H7 (cell line): ENCODE measurements at places on chromosomes 7 and 10.

DNA sequence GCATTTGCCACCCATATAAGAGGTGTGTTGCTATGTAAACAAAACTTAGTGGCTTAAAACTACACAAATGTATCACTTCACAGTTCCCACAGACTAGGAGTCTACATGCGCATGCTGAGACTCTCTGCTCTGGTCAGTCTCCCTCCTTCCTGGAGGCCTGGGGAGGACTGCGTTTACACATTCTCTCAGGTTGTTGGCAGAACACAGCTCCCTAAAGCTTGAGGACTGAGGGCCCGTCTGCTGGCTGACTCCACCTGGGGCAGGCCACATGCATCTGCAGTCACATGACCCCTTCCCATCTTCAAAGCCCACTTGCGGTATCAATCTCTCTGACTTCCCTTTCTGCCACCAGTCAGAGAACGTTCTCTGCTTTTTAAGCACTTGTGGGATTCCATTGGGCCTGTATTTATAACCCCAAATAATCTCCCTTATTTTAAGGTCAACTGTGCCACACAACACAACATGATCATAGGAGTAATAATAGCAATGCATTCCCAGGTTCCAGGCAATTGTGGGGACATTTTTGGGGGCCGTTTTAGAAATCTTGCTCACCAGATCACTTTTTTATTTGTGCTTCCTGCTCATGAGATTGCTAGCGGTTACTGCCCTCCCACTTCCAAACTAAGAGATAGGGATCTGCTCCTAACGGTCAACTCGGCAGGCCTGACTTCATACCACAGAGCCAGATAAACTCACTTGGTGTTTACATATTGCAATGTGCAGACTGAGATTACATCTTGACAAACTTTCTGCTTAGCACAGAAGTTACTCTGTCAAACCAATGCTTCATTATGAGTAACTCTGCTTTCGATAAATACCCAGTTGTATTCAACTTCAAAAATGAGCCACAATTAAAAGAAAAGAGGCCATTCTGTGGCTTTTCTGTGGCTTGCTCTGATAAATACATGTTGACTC is 96.3 kb downstream of the ALOX5 start:
- peak; percentile 68 for DNase-seq

DNA sequence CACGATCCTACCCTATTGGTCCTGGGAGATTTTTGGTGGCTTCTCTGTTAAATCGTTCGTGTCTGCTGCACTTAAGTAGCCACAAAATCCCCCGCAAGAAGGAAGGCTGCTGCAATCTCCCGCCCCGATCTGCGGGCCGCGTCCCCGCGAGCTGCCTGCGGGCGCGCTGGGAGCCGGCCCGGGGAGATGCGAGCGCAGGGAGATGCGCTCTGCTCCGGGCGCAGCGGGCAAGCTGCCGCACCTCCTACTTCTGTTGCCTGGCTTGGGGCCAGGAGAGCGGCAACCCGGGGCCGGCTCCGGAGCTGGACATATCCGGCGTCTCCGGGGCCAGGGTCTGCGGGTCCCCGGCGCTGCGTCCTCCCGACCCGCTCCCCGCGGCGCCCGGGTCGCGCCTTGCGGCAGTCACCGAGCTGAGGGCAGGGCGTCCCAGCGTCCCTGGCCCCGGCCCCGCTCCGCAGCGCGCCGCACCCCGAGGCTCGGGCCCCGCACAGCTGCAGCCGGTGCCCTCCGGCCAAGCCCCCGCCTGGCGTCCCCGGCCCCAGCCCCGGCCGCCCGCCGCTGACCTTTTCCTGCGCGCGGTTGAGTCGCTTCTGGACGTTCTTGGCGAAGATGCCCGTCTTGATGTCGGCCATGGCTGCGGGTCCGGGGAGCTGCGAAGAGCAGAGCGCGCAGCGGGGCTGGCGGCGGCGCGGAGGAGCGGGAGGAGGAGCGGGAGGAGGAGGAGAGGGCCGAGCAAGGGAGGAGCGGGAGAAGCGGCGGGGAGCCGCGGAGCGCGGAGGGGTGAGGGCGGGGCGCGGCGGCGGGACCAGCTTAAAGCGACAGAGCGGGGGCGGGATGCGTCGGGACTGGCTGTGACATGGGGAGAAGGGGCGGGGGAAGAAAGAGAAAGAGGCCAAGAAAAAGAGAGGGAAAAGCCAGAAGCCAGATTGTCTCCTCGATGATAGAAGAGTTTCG is at the start of gene AMPH:
TSS of gene AMPH (minus strand) at position 654 of the 954 bp plus-strand sequence. CDS start at position 632, 22 bp downstream.
- DNase-seq = peak; percentile 89

DNA sequence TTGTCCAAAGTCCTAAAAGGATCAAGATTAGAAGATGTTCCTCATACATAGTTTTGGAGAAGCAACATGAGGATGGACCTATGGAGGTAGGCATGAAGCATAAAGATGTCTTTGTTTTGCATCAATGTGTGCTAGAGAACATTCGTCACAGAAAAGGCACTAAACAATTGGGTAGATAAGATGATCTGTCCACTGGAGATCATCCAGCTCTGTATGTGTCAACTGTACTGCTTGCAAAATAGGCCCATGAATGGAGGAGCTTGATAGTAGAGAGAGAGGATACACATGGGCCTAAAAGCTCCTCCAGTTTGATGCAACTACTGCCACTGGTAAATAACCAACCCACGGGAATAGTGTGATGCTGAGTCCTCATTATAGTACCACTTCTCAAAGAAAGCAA is 286.4 kb upstream of the HGF start:
- no peak for DNase-seq

- no peak for DNase-seq
These were observed 44.6 kb downstream of the TAX1BP1 start for GRCh38 chr7:27784399-27785053.

GRCh38 chr10:45001381-45002148 is 842 bp downstream of the ZNF22 start:
- peak; percentile 60 for DNase-seq

DNA sequence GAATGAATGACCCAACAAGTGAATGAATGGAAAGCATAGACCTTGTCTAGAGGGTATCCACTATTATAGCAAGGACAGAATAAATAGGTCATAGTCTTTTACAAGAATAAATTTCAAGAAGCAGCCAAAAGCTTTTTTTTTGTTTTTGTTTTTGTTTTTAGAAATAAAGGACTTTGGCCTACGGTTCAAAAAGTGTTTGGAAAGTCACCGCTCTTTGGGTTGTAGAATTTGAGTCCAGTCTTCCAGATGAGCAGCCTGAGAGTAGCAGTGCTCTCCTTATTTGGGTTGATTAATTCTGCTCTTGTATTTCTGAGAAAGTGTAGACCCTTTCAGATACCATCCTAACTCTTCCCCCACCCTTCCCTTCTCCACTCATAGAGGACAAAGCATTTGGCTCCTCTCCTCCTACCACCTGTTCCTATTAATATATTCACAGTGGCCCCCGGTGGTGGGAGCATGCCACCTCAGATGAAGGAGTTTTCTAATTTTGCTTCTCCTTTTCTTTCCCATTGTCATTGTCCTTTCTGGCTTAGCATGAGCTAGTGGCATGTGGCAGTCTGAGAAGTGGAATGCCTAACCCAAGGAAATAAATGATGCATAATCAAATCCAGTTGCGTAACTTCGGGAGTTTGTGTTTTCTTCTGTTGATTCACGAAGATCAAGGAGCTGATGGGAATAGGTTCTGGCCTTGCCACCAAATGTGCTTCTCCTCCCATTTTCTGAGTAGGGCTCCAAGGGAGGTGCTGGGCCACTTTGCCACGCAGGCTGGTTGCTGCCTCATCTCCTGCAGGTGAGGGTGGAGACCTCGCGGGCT is 114.7 kb downstream of the CHN2 start:
- DNase-seq = no peak
